ENCODE measurements at places on chromosomes 5 and 9.

- DNase-seq: no peak
Measured at GRCh38 chr5:103600086-103600485, 37.5 kb upstream of the NUDT12 start.

DNA sequence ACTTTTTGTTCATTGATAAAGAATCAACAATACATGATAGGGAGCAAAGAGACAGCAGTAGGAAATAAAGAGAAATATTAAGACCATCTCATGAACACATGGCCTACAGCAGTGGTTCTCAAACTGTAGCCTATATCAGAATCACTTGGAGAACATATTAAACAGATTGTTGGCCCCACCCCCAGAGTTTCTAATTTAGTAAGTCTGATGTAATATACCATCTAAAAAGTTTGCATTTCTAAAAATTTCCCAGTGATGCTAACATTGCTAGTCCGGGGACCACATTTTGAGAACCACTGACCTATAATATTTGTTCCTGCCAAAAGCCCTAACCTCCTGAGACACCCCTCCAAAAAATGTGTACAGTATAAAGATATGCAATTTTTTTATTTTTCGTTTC, 306.2 kb upstream of the NREP start:
- no peak for DNase-seq

GRCh38 chr9:108095496-108095895, 605.9 kb upstream of the KLF4 start:
- DNase-seq: no peak

DNA sequence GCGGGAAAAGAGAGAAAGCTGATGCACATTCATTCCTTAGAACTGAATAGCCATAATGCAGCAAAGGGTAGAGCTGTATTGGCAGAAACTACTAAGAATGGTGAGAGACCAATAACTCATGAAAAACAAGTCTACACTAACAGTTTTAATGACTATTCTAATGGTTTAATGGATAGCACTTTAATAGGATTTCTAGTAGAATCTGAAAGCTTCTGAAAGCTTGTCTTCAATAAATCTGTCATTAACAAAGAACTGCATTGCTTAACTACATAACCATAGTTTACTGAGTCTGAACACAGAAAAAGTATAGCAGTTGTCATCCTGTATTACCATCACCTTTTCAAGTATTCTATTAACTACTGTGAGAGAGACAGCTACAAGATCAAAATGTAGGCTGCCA, 617.8 kb upstream of the DMAC1 start:
- no peak for DNase-seq

DNA sequence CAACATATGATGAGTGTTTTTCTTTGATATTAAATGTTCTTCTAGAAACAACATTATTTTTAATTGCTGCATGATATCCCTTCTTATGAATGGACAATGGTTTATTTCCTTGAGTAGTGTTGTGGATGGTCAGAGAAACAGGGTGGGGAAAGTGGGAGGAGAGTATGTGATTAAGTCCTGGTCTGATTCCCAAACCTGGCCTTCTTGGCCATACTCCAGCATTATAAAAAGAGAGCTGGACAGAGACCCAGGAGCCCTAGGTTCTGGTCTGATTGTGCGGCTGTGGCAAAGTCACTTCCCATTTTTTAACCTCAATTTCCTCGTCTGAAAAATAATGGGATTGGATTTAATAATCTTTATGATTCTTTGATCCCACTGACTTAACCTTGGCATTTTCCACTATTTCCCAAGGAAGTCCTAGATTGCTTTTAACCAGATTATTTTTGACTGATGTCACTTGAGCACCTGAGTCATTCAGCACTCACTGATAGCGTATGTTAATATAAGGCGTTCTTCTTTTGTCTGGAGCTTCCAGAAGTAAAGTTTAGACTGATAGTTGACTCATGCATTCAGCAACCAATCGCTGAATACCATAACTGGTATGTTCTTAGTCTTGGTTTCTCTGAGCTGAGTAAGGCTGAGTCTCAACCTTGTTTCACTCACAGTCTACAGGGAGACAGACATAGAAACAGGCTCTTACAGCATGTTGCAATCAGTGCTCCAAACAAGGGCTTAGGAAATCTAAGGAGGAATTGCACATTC, 26.2 kb downstream of the OSMR start:
- no peak for DNase-seq

- DNase-seq: no peak
Measured at GRCh38 chr9:108709126-108709525, 146.7 kb downstream of the ACTL7B start.

DNA sequence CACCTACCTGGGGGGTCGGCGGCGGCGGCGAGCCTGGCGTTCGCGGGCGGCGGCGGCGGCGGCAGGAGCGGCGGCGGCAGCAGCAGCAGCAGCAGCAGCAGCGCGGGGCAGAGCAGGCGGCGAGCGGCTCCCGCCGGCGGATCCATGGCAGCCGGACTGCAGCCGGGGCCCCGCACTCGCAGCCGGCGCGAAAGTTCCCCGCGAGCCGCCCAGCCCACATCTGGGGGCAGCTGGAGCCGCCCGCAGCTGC, 153 bp downstream of the ADAMTS2 start:
- no peak for DNase-seq

- DNase-seq: peak; percentile 49
Measured at GRCh38 chr5:171484460-171484899, 65.0 kb downstream of the FGF18 start.

DNA sequence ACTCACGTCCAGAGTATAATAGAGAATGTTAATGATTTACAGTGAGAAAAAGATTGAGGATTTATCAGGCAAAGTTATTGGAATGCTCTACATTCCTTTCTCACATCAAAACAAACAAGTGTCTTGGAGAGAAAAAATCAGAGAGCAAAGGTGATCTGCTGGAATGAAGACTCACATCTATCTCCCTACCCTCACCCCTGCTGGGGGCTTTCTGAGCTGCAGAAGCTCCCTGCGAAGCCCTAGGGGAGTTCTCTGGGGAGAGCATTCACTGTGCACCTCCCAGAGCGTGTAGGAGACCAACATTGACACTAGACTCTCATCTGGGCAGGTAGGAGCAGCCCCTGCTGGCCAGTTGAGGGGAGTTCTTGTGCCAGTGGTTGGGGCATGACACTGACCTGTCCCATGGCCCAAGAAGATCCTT, 76.6 kb upstream of the ADAMTS16 start:
- DNase-seq: no peak

- no peak for DNase-seq
Measured at GRCh38 chr9:98993570-98993945, 49.9 kb downstream of the COL15A1 start.

DNA sequence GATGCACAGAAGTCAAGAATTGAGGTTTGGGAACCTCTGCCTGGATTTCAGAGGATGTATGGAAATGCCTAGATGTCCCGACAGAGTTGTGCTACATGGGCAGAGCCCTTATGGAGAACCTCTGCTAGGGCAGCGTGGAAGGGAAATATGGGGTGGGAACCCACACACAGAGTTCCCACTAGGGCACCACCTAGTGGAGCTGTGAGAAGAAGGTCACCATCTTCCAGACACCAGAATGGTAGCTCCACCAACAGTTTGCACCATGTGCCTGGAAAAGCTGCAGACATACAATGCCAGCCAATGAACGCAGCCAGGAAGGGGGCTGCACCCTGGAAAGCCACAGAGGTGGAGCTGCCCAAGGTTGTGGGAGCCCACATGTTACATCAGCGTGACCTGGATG, 104.5 kb downstream of the STK32A start:
- no peak for DNase-seq

- no peak for DNase-seq
Measured at GRCh38 chr5:5492087-5492933, 69.8 kb downstream of the ICE1 start.

GRCh38 chr5:82694711-82695285, 382.4 kb downstream of the TMEM167A start:
- no peak for DNase-seq

Measured in stimulated activated CD4-positive, alpha-beta T cell treated with anti-CD3 and anti-CD28 coated beads, TNF-alpha, amount 100 ng/mL, for 1 hour (primary cell).